ENCODE measurements at places on chromosomes 5 and 9.

DNA sequence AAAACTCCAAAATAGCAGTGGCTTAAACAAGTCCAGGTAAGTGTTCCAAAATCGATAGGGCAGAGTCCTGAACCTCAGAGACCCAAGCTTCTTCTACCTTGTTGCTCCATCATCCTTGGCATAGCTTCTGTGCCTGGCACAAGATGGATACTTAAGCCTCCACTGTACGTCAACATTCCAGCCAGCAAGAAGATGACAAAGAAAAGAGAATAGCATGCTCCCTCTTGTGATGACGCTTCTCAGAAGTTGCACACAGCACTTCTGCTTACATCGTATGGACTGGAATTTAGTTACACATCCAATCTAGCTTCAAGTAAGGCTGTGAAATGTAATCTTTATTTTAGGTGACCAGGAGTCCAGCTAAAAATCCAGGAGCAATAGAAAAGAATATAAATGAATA is 227.4 kb downstream of the ESM1 start:
- DNase-seq, result no peak

- DNase-seq, result no peak
Measured at GRCh38 chr5:158763217-158763616, 336.5 kb downstream of the EBF1 start.

GRCh38 chr9:70411121-70411929 is 3.1 kb downstream of the KLF9 start:
- DNase-seq, result no peak

- DNase-seq, result no peak
Measured at GRCh38 chr5:56055859-56056258, 61.1 kb upstream of the IL6ST start.

DNA sequence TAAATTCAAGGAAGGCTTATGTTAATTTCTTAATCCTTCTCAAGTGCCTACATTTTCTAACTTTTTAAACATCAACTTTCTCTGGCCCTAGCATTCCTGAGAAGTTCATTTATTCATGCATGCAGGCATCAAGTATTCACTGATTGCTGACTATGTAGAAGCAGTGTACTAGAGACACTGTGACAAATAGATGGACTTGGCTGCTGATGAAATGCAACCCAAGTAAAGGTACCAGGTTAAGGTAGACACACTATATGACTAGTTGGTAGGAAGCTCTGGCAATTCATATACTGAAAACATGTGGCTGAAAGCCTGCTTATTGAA is 66.6 kb downstream of the PRLR start:
- no peak for DNase-seq

DNA sequence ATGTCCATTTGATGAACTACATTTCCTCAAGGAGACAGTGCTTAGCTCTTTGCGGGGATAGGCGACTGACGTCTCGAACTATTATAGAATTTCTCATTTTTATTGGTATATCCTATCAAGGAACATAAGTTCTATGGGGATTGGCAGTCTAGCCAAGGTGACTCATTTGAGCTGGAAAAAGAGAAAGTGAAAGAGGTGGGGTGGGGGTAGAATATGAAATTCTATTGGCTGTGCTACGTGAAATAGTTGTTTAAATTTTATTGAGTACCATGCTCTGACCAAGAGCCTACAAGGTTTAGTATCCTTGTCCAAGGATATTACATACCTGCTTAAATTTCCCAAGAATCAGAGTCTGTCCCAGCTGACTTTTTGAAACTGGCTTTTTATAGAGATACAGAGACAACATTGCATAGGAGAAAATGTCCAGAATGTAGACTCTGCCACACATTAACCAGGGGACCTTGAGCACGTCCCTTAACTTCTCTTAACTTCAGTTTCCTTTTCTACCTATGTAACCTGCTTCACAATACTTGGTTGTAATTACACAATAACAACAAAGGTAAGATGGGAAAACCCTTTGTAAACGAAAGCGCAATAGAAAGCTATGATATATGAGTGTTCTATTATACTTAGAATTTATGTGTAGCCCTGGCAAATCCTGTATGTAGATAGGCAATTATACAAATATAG is 226.4 kb upstream of the WWC1 start:
- no peak for DNase-seq

DNA sequence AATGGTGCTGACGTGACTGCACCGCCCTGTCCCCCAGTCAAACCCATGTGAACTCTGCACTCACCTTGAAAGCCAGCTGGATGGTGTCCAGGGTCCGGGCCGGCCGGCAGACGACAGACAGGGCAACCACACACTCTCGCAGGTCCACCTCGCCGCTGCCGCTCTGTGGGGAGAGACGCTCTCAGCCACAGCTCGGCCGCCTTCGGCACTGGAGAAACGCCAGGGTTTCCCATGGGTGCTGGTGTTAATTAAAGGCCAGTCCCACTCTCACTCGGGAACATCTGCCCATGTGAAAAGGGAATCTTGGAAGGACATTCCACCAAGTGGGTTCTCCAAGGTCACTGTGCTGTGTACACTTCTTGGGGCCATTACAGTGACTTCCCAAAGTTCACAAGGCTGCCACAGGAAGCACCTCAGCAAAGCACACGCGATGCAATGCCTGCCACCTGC is 25.5 kb upstream of the SLC6A3 start:
- DNase-seq, result no peak

- no peak for DNase-seq
Measured at GRCh38 chr5:31827867-31828266, 188.9 kb downstream of the PDZD2 start.

DNA sequence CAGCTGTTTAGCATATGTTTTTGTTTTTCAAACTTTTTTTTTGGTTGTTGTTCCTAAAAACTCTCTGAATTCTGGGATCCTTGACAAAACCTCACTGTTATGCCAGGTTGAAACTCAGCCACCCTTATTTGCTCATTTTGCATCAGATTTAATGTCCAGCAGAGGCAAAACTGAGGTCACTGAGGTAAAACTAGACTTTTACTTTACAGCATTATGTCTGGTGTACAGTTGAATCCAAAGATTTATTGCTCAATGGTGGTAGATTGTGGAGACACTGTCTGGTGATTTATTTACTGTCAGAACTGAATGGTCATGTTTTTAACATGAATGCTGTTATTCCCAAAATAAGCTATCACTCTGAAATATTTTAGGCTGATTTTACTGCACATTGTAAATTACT is 87.9 kb downstream of the FBXL7 start:
- no peak for DNase-seq

DNA sequence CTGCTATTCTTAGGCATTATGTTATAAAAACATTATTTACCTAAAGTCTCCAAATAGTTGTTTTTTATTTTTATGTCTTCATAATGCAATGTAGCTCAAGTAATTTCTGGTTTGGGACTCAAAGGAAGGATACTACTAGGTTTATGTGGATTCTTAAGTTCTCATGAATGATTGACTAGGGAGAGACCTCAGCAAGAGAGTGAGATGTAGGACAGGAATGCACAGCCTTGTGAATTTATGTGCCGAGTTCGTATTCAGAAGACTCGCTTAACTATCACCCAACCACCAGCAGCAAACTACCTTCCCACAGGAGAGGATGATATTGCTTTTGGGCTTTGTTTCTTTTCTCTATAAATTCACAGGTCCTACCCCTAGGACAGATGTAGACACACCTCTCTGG is 282.9 kb downstream of the ARHGEF28 start:
- no peak for DNase-seq

GRCh38 chr5:154576429-154576806 is 98.4 kb upstream of the HAND1 start:
- no peak for DNase-seq

DNA sequence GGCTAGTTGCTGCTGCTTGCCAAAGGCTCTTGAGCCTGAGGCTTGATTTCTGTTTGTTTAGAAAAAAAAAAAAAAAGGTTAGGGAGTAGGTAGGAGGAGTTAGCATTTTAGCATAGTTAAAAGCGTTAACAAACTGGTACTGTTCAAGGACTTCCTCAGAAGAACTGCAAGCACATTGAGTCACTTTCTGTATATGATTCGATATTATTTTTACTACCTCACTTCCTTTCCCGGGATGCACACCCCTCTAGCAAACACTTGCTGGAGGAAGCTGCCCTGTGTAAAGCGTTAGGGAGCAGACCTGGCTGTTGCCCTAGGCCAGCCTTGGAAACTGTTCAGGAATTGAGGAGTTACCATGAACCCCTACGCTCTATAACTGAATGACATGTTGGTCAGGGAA is 15.7 kb upstream of the CEP120 start:
- no peak for DNase-seq

GRCh38 chr5:174371600-174372094 is 326.1 kb downstream of the NSG2 start:
- DNase-seq, result no peak

GRCh38 chr5:150122158-150122510 is 33.5 kb downstream of the PDGFRB start:
- no peak for DNase-seq

- DNase-seq, result no peak
Measured at GRCh38 chr5:139306628-139307379, 13.3 kb downstream of the MATR3 start.

GRCh38 chr9:72996114-72996513 is 43.3 kb upstream of the ALDH1A1 start:
- no peak for DNase-seq

DNA sequence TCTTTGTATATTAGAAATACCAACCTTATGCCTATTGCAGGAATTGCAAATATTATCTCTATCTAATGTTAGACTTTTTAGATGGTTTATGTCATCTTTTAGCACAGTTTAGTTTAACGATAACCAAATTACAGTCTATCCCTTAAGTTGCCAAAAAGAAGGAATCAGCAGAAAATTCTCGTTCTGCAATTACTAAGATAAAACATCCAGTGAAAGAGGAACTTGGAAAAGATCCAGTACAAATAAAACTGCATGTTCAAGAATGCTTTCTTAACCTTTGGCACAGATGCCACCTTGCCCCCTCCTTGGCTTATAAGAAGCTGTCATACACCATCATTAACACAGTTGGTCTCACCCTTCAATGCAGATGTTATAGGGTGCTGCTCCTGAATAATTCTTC is 124.0 kb downstream of the SEMA5A start:
- DNase-seq, result no peak

- DNase-seq, result no peak
Measured at GRCh38 chr9:114697951-114698351, 16.0 kb upstream of the TEX48 start.

GRCh38 chr5:130102375-130102774 is 198.1 kb downstream of the CHSY3 start:
- DNase-seq, result no peak

DNA sequence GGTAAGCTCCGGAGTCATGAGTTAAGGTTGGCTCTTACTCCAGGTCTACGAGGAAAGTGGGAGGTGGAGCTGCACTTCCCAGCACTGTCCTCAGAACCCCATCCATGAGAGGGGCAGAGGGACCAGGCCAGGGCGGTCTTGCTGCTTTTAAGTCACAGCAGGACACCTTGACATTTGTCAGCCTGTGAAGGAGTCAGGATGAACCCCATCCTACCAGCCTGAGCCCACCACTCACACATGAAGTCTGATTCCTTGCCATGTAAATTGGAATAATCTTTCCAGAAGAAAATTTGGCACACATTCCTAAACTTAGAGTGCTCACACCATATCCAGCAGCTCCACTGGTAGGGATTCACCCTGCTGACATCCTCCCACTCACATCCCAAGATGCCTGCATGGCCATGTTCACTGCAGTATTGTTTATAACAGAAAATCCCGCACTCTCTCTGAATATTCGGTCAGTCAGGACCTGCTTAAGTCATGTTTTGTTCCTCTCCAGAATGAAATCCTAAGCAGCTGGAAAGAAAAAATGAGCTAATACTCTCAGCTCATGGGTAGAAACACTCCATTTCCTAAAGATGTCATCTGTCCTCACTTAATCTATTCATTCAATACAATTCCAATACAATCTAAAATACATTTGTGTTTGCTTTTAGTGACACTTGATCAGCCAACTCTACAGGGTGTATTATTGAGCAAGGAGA is 79.3 kb upstream of the COL5A1 start:
- no peak for DNase-seq

DNA sequence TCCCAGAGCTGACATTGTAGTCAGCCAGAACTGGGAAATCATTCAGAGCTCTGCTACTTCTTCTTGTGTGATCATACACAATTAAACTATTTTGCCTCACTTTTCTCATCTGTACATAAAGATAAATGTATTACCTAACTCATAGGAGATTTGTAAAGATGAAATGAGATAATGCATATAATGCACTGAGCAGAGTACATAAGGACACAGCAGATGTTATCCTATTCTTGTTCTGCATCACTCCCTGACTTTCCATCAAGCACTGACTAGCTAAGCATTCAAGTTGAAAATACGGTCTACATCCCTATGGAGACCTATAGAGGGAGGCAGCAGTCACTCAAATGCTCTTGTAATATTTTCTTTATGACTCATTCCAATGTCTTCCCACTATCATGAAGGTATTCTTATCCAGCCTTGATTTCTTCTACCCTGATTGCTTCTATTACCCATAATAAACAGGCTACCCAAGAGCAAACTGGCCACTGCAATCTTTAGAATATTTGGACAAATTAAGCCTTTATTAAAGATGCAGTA is 16.3 kb upstream of the PRR16 start:
- DNase-seq, result no peak

DNA sequence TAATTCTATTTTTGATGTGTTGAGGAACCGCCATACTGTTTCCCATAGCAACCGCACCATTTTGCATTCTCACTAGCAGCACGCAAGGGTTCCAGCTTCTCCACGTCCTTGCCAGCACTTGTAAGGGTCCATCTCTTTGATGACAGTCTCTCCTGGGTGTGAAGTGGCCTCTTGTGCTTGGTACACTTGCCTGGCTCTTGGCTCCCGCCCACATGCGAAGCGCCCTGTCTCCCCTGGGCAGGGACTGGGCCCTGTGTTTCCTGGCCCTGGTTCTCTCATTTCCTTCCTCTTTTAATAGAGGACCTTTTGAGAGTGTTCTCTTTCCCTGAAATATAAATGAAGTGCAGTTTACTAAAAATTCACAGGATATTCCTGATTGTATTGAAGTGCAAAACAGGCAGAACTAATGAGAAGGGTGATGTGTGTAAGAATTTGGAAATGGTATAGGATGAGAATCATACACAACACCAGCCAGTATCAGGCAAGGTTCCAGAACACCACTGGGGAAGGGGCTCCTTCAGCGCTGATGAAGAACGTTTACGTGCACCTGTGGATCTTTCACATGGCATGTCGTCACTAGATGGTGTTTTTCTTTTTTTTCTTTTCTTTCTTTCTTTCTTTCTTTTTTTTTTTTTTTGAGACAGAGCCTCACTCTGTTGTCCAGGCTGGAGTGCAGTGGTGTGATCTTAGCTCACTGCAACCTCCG is 73.0 kb downstream of the EHMT1 start:
- DNase-seq, result no peak

- DNase-seq, result no peak
Measured at GRCh38 chr9:138083873-138084272, 206.3 kb downstream of the CACNA1B start.

- DNase-seq, result no peak
Measured at GRCh38 chr5:88702332-88702731, 180.7 kb downstream of the MEF2C start.

Data from stimulated activated CD4-positive, alpha-beta T cell treated with anti-CD3 and anti-CD28 coated beads, TNF-alpha, amount 100 ng/mL, for 1 hour (primary cell).